ENCODE measurements at places on chromosomes 16 and 17.

- DNase-seq, result no peak
These were observed 160.9 kb downstream of the SPECC1 start for GRCh38 chr17:20170085-20170484.

DNA sequence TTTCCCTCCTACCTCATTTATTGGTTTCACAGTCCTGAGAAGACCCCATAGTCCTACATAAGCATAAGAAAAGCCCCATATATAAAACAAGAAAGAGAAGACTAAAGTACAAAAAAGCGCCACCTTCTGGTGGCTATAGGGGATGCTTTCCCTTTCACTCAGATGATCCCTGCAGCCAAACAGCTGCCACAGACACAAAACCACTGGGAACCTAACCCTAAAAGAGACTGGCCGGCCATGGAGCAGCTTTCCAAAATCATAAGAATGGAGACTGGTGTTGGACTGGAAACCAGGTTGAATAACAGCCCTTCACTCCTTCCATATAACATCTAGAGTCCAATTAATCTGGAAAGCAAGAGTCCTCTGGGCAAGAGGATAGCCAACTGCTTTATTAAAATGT lies 11.4 kb downstream of the DYNC1LI2 start:
- no peak for DNase-seq

GRCh38 chr16:85759631-85760419 lies 8.9 kb upstream of the C16orf74 start:
- DNase-seq, result no peak

DNA sequence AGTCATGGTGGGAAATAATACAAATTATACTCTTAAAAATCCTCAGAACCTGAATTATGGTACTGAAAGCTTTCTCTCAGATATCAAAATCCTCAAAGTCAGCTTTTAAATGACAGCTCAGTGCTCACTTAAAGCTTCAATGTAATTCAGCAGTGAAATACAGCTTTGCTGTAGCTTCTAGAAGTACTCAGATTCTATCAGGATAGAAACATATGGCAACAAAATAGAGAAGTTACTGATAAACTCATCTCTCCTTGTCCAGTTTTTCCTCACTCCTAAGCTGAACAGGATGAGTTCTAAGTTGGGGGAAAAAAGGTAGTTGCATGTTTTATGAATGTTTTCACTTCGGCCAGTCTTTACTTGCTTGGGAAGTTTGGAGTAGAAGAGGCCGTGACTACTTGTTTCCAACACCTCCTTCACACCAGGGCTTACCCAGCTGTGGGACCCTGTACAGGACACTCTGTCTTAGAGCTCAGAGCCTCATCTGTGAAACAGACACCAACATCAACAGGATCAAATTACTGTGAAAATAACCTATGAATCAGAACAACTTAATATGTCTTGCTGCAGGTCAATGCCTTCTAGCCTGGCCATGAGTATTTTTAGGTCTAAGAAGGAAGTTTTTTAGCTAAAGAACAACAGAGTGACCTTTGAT lies 30.2 kb downstream of the OGFOD1 start:
- no peak for DNase-seq

GRCh38 chr16:9033125-9033830 lies 58.2 kb upstream of the HAPSTR1 start:
- peak; percentile 0 for DNase-seq

DNA sequence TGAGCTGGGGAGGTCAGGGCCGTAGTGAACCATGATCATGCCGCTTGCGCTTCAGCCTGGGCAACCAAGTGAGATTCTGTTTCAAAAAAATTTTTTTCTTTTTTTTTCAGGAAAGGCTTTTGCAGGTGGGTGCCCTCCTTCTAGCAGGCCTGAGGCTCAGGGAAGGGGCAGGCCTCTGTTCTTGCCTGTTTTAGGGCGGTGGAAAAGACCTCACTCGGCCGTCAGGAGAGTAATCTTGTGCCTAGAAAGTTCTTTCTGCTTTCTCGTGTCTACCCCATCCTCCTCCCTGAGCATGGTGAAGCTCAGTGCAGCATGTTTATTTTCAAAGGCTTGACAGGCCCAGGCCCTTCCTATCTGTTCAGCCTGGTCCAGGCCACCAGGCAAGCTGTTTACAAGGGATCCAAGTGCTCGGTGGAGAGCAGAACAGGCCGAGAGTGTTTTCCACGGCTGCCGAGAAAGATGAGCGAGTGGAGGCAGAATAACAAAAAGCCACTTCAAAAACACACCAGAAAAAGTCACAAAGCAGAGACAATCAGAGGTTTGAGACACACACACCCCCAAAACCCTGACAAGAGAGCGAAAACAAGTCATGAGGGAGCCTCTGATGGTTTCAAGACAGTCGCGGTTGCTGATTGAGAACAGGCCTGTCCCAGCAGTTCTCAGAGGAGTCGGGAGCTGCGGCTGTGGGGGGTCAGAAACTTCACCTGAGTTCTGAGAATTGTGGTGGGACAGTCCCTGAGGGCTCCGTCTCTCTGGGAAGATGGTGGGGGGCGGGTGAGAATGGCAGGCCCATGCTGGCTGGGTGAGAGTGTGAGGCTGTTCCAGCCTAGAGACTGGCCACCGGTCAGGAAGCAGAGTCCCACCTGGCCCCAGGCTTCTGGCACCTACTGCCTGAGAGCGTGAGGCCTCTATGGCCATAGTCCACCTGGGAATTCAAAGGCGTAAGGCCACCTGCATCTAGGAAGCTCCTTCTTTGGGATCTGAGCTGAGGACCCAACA lies 37.5 kb upstream of the CCR7 start:
- no peak for DNase-seq

GRCh38 chr17:70239391-70239826 lies 70.1 kb downstream of the KCNJ2 start:
- no peak for DNase-seq

DNA sequence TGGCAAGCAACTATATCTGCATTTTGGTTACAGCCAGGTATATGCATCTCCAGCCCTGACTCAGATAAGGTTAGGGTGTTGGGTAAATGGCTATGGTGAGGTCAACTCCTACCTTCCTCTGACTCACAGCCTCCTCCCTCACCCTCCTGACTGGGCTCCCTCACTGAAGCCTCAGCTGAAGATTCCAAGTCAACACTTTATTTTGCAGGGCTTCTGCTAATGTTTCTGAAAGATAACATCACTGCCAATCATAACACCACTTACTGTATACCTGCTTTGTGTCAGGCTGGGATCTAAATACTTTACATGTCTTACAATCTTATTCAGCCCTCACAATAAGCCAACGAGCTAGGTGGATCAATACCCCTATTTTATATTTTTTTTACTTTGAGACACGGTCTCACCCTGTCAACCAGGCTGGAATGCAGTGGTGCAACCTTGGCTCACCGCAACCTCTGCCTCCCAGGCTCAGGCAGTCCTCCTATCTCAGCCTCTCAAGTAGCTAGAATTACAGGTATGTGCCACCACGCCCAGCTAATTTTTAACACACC lies 47.8 kb upstream of the GCSH start:
- DNase-seq, result no peak

- DNase-seq, result no peak
These were observed 98.6 kb upstream of the CHMP6 start for GRCh38 chr17:80892900-80893603.

GRCh38 chr17:57329380-57330214 lies 73.3 kb downstream of the MSI2 start:
- no peak for DNase-seq

Data from NCI-H187 treated with DMSO at 0.1 percent for 48 hours (cell line).